ENCODE measurements at places on chromosomes 3 and 15.

- DNase-seq = peak; percentile 3
These were observed 1.2 kb downstream of the MECOM start for GRCh38 chr3:169662132-169662842.

- no peak for DNase-seq
These were observed 4.4 kb downstream of the NAALADL2 start for GRCh38 chr3:174863488-174863887.

- DNase-seq = no peak
These were observed 302.0 kb downstream of the RYR3 start for GRCh38 chr15:33612721-33613304.

DNA sequence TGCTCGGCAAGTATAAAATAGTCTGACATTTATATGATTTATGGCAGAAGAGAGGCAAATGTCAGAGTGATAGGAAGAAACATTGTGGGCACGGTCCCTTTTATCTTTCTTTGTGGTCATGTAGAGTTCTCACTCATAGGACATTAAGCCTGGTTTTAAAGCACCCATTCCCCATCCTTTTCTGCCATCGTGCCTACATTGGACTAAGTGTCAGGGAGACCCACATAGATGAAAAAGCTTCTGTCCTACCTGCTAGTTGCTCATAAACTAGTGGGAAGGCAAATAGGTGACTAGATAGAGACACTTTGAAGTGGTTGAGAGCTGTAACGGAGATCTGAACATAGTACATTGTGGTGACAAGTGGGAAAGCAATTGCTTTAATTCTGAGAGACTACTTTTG lies 155.7 kb downstream of the B3GALNT1 start:
- DNase-seq = no peak
